HuH-7 (cell line): ENCODE measurements at places on chromosomes 6 and 20.

GRCh38 chr20:17950670-17951069 is 17.9 kb downstream of the SNX5 start:
- no peak for DNase-seq

GRCh38 chr6:21187485-21187884 is 406.1 kb upstream of the SOX4 start:
- no peak for DNase-seq

GRCh38 chr6:73800997-73801396 is 105.0 kb downstream of the CD109 start:
- no peak for DNase-seq

- DNase-seq, result no peak
Measured at GRCh38 chr6:105397987-105398386, 4.9 kb downstream of the PREP start.

- no peak for DNase-seq
Measured at GRCh38 chr20:30598460-30599230, 658.8 kb upstream of the DEFB115 start.

DNA sequence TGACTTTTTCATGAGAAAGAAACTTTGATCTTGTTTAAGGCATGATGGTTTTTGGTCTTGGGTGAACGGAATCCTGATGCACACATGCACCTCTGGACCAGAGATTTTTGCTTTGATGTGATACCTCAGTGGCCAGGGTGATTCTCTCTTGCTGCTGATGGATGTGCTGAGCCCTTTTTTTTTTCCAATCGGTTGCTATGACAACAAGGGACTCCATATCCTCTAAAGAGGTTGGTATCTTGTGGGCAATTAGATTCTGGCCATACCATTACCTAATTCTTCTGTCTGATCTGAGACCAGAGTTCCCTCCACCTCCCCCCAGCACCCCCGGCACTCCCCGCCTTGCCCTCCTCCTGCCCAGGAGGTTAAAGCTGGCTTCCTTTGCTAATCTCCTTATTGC is 24.9 kb downstream of the PDYN start:
- DNase-seq, result no peak

GRCh38 chr6:84224251-84224650 is 3.2 kb downstream of the CEP162 start:
- DNase-seq, result no peak

DNA sequence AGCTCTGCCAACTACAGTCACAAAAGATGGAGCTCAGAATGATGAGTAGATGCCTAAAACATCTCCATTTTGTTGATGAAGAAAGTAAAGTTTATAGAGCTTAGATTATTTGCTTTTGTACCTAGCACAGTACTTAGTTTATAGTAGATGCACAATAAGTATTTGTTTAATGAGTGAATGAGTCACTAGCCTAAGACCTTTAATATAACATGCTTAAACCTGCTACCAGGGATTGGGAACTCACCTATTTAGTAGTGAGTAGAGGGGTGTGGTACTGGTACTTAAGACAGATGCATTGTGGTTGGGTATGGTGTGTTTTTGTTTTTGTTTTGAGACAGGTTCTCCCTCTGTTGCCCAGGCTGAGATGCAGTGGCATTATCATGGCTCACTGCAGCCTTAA is 35.8 kb downstream of the TRIM38 start:
- DNase-seq, result no peak
